Epithelial cell of proximal tubule (primary cell): ENCODE measurements at places on chromosomes 3 and 15. TPM values are rescaled to one million over a fixed set of nuclear protein-coding genes. Genes with fewer than 3 reads are reported as not detected.

- no peak for DNase-seq
These were observed 47.2 kb upstream of the NEO1 start for GRCh38 chr15:73005032-73005431.

MUSTN1 gene
- total RNA-seq, result not detected in 2 replicates

- DNase-seq, result no peak
These were observed 369.6 kb upstream of the RGMA start for GRCh38 chr15:93458597-93458996.

- no peak for DNase-seq
These were observed 157.4 kb upstream of the SOX2 start for GRCh38 chr3:181554233-181554765.

FOXL2 gene
- 1.5 and 2.0 TPM in 2 replicates for total RNA-seq

GRCh38 chr15:39488516-39488915 is 92.4 kb upstream of the THBS1 start:
- DNase-seq, result no peak

- no peak for DNase-seq
These were observed 66.3 kb upstream of the DCBLD2 start for GRCh38 chr3:98967758-98968157.

OIP5 gene
- total RNA-seq, result 21.8 and 35.4 TPM in 2 replicates

DNA sequence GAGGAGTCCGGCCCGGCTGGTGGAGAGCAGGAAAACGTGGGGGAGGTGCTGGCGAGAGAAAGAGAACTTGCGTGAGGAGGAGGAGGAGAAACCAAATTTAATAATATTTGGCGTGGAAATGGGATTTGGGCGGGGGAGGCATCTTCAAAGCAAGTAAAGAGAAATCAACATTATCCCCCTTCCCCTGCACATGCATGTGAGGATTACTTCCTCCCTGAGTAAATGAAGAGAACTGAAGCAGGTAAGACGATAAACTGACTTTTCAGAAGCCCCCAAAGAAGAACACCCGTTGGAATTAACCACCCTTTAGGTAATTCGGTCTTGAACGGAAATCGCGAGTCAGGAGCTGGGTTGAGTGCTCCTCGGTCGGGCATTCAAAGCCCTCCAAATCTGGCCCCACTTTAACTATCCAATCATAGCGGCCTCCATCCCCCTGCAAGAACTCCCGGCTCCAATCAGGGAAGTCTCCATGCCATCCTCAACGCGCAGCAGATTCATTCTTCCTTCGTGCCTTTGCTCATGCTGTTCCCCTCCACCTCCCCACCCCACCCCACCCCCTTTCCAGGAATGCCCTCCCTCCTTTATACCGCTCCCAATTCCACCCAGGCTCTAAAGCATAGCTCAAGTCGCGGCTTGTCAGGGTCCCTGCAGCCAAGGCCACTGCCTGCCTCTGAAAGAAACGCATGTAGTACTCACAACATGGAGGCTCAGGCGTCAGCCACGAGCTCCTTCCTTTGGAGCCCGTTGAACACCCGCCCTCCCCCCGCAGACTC is 545 bp upstream of the RFX7 start:
- no peak for DNase-seq

DNA sequence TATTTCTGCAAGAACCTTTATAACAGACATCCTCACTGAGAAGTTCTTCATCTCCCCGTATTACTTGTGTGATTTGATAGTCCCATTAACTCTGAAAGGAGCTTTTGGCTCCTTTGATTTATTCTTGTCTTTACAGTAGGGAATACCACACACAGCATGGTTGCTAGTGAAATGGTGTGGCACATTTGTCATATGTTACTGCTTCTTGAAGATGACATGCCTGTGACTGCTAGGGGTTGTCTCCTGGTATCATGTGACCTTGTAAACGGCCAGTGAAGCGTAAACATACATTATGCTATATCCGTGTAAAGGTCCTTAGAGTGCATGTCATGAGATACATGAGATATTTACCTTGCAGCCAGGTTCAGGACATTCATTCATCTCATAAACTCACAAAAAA is 197.9 kb downstream of the RYR3 start:
- DNase-seq, result no peak

ABI3BP gene
- 3.6 TPM in 1 of 2 replicates, not detected in the other for total RNA-seq

DNA sequence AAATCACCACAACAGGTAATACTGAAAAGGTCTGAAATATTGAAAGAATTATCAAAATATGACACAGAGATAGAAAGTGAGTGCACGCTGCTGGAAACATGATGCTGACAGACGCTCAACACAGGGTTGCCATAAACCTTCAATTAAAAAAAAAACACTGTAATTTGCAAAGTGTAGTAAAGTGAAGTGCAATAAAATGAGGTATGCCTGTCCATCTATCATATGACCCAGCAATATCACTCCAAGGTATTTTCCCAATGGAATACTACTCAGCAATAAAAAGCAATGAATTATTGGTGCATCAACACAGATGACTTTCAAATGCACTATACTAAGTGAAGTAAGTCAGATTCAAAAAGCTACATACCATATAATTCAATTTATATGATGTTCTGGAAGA is 47.6 kb upstream of the SLC12A8 start:
- DNase-seq, result no peak

TNFAIP8L3 gene
- total RNA-seq, result 0.07 TPM in 1 of 2 replicates, not detected in the other

GRAMD1C gene
- 1.6 and 8.6 TPM in 2 replicates for total RNA-seq

- no peak for DNase-seq
These were observed 215.4 kb downstream of the SNRPN start for GRCh38 chr15:25170113-25170731.

DNA sequence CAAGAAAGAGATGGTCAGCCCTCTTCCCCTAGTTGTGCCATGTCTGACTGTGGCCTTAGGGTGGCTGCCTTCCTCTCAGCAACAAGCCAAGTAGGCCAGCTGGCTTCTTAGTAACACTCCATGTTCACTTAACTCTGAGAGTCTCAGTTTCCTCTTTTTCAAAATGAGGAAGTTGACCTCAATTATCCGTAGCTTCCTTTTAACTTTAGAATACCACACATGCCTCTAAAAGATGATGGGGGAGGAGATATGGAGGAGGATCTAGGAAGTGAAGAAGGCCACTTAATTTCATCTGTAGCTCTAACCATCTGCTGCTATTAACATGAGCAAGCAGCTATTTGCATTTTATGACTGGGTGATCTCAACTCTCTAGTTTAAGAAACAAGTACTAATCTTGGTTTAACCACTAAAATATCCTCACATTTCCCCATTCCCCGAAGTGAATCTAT is 32.9 kb downstream of the CD200R1L start:
- no peak for DNase-seq

MORC1 gene
- total RNA-seq, result not detected in 2 replicates

PDZRN3 gene
- total RNA-seq, result 0.17 and 0.22 TPM in 2 replicates

DNA sequence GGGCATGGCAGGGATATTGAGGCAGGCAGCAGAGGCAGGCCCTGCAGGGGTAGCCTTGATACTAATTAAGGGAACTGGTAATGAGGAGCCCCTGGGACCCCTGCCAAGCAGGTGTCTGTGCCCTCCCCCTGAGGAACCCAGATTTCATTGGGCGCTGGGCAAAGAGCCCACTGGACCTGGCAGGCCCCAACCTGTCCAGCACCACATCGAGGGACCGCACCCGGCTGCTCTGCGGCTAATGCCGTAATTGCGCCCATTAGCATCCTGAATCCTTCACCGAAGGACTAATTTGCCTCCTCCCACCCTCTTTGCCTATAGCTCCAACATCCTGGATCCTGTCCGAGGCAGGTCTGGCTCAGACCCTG is 13.7 kb upstream of the SEMA3B start:
- no peak for DNase-seq

- DNase-seq, result no peak
These were observed 38.0 kb upstream of the LINGO1 start for GRCh38 chr15:77670558-77671361.

GRCh38 chr3:114928989-114929640 is 218.0 kb downstream of the ZBTB20 start:
- DNase-seq, result peak; percentile 23

DNA sequence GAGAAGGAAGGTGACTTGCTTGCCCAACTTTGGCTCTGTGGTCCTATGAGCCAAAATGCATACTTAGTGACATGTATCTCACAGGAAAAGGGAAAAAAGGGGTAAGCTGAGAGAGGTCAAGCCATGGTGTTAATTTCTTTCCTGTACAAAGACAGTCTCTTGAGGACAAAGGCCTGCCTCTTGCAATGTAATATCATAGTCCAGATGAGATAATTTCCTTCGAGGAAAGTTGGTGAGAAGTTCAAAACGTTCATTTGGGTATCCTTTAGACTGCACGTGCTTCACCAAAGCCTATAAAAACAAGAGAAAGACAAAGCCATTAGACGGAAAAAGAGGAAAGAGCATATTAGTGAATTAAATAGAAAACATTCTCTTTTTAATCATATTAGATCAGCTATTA is 18.4 kb upstream of the TM4SF19 start:
- DNase-seq, result no peak
